Stimulated activated CD8-positive, alpha-beta memory T cell treated with anti-CD3 and anti-CD28 coated beads, Interleukin-12 subunit alpha, Interleukin-12 subunit beta, amount 100 ng/mL, for 1 hour (primary cell): ENCODE measurements at places on chromosomes 3 and 15.

- no peak for DNase-seq
Observed at GRCh38 chr15:36659917-36660316, 80.5 kb downstream of the CDIN1 start.

- no peak for DNase-seq
Observed at GRCh38 chr3:136840252-136840651, 21.3 kb downstream of the SLC35G2 start.

GRCh38 chr15:72884311-72884710, 100.8 kb upstream of the ADPGK start:
- DNase-seq = no peak

- no peak for DNase-seq
Observed at GRCh38 chr3:29919571-29919970, 638.7 kb downstream of the RBMS3 start.

- no peak for DNase-seq
Observed at GRCh38 chr15:57503911-57504598, 87.6 kb upstream of the MYZAP start.

DNA sequence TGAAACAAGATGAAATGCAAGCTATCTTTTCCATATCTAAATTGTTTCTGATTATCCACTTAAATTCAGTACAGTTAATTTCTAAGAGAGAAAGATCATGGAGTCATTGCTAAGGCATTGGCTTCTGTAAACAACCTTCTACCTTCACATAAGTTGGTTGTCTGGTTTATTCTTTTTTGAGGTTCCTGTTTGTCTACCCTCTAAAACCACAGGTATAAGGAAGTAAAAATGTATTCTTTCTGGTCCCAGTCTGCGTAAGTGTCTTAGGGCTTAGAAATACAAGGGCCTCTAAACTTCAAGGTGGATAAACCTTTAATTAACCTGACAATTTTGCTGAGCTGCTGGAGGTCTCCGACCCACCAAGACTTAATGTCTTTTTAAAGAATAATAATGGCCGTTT, 3.6 kb upstream of the ATOSA start:
- DNase-seq = no peak

DNA sequence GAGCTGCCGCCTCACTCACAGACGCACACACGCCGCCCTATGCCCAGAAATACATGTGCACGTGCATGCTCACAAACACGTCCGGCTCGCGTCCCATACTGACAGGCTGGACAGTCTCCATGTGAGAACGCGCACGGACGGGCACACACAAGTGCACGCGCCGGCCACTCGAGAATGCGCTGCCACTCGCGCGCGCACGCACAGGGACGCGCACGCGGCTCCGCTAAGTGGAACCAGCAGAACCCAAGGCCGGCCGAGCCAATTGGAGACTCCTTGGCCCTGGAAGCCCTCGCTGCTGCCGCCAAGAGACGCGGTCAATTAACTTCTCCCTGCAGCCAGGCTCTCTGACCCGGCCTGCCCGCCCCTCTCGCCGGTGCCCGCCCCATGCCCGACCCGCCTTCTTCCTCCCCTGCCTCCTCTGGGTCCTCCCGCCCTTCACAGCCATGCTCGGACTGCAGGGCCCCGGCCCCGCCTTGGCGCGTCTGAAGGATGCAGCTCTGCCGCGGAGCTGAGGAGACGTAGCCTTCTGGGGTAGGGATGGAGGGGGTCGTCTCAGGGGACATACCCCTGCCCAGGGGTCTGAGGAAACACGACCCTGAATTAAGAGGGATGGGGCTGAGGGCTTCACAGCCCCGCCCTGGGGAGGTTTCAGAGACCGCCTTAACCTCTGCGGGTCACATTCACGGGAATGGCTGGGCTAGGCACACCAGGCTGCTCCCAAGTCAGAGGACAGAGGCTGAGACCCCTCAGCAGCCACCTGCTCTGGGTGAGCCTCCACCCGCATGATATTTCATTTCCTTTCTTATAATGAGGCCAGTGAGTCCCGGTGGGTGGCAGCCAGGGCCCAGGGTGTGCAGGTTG, 15.0 kb downstream of the PTH1R start:
- DNase-seq = no peak

DNA sequence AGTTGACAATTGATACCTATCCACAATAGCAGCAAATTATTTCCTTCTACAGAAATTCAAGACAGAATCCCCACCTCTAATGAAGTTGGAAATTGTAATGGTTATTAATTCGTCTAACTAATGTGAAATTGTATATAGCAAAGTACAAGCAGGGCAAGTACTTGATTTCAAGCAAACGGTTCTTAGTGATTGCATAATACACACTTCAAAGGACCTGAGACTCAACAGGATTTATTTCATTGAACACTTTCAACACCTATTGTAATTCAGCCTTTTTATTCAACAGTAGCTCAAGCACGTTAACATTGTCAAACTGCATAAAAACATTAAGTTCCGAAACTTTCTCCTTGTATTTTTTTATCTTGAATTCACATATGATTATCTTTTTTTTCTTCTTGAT, 40.2 kb upstream of the AGTR1 start:
- DNase-seq = no peak

DNA sequence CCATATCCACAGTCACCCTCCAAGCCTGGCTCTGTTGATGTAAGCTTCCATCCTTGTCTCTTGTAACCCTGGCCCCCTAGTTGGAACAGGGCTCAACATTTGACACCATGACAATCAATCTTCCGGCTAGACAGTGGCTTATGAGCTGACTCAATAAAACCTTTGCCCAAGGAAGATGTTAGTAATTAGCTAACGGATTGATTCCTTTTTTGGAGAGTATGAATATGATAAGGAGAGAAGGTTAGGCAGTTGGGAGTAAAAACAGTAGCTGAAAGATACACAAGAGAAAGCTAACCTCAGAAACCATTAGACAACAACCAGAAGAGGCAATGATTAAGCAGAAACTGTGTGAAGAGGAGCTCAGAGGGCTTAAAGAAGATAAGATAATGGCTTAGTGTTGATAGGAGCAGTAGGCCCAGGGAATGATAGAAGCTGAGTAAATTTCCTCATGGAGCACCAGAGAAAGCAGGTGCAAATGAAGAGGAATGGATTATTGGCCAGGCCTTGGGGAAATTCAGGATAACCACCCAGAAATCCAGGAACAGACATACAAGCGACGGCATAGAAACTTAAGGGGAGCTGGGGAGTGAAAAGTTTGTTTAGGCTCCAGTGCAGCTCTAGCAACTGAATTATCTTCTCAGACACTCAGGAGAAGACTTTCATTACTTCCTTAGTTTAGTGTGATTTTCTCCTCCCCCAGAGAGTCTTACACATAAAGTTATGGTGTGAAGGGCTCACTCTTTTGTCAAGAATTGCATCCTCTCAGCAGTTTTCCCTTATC, 7.8 kb upstream of the RFX7 start:
- no peak for DNase-seq

- no peak for DNase-seq
Observed at GRCh38 chr15:70538278-70538677, 225.1 kb downstream of the UACA start.

GRCh38 chr3:17741621-17742101, 770 bp downstream of the TBC1D5 start:
- no peak for DNase-seq
